Body of pancreas (tissue), 4 donors: ENCODE measurements at places on chromosomes 12 and 14. TPM values are rescaled to one million over a fixed set of nuclear protein-coding genes. Genes with fewer than 3 reads are reported as not detected.

DNA sequence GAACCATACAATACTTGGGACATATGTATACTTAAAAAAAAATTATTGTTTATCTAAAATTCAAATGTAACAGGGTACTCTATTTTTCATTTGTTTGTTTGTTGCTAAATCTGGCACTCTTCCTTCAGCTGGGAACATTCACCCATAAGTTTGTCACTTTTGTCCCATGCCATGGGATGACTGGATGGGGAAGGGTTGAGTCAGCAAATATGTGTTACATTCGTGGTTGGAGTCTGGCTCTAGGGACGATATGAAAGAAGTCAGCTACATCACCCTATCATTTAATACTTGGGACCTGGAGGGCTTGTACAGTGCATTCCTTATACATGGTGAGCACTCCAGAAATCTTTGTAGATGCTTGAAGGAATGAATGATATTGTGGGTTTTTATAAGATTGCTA, 131.3 kb downstream of the IPO8 start:
- no peak for DNase-seq
- no peak overlapping the region for H3K27ac ChIP-seq
- H3K36me3 ChIP-seq, result no peaks in the 10 kb centered on the region
- H3K4me1 ChIP-seq, result peaks cover 20% of the 10 kb centered on the region
- no peaks in the 10 kb centered on the region for H3K27me3 ChIP-seq

DNA sequence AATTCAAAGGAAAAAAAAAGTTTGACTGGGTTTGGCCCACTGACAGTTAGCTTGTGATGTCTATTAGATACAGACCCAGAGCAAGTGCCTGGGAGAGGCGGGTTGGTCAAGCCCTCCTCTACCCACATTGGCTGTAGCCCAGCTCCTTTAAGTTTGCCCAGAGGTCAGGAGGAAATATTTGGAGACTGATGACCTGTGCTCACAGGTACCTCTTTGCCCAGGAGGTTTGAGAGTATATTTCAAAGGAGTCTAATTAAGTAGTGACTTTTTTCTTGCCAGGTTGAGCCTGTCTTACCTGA, 21.8 kb upstream of the PDE1B start:
- H3K4me3 ChIP-seq, result no peak overlapping the region
- H3K4me1 ChIP-seq, result no peaks in the 10 kb centered on the region
- DNase-seq, result no peak
- no peak overlapping the region for H3K27ac ChIP-seq
- H3K27me3 ChIP-seq, result no peaks in the 10 kb centered on the region
- H3K36me3 ChIP-seq, result no peaks in the 10 kb centered on the region

DNA sequence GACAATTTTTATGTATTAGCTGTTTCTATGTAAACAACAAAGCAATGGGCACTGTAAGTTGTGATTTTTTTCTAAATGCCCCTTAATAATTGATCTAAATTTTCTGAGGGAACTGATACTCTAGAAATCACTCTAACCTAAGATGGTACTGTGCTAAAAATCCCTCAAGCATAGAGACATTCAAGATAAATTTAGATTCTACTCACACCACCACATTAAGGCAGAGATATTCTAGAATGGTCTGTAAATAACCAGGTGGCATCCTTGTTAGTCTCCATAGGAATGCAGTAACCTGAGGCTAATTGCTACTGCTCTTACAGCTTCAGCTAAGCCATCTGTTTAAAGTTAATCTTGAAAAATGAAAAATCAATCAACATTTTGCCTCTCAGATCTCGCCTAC, 87.3 kb downstream of the SLC41A2 start:
- H3K36me3 ChIP-seq, result no peaks in the 10 kb centered on the region
- no peak overlapping the region for H3K4me3 ChIP-seq
- H3K27me3 ChIP-seq, result no peaks in the 10 kb centered on the region
- no peak for DNase-seq

DNA sequence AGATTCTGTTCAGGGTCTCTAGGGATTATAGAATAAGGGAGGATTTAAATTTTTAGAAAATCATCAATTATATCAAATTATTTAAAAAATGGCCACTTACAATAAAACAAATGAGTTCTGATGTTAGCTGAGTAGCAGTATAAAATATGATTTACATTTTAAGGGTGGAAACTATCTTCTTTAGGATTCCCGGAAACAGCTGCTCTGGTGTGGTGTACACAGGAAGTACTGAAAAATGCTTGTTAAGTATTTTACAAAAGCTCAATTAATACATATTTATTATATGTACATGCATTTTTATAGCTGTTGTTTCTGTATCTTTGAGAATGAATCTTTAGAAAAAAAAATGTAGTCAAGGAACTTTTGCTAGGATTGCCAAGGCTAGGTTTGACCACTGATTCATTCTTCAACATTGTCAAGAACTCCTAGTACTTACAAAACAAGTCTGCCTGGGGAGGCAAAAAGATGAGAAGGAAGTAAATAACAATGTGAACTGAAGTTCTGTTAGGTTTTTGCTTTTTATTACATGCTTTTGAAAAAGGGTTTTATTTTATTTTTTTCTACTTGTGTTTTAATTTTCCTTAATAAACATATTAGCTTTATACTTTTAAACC, 48.0 kb downstream of the ARF6 start:
- no peaks in the 10 kb centered on the region for H3K36me3 ChIP-seq
- H3K27ac ChIP-seq, result peak overlapping the region; percentile 26
- no peak for DNase-seq
- peaks cover 6% of the 10 kb centered on the region for H3K4me1 ChIP-seq
- H3K27me3 ChIP-seq, result no peaks in the 10 kb centered on the region

GRCh38 chr12:74751441-74751840, 213.8 kb downstream of the ATXN7L3B start:
- no peaks in the 10 kb centered on the region for H3K27me3 ChIP-seq
- H3K4me1 ChIP-seq, result no peaks in the 10 kb centered on the region
- H3K36me3 ChIP-seq, result no peaks in the 10 kb centered on the region
- H3K4me3 ChIP-seq, result no peak overlapping the region

DNA sequence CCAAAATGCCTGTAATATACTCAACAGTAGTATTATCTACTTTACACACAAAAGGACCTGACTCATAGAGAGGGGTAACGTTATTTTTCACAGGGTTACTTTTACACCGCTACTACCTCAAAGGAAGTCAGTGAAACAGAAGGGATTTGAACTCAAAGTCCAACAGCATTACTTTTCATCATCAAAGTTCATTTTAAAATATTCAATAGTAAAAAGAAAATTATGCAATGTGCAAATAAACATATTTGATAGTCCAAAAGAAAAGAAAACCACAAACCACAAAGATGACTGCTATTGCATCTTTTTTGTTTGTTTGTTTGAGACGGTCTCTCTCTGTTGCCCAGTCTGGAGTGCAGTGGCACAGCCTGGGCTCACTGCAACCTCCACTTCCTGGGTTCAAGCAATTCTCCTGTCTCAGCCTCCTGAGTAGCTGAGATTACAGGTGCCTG, 15.5 kb downstream of the KIF21A start:
- DNase-seq, result no peak
- H3K4me3 ChIP-seq, result no peak overlapping the region
- no peaks in the 10 kb centered on the region for H3K27me3 ChIP-seq
- no peak overlapping the region for H3K27ac ChIP-seq
- no peaks in the 10 kb centered on the region for H3K36me3 ChIP-seq
- H3K4me1 ChIP-seq, result peaks cover 9% of the 10 kb centered on the region

- H3K4me3 ChIP-seq, result no peak overlapping the region
- no peaks in the 10 kb centered on the region for H3K27me3 ChIP-seq
- H3K4me1 ChIP-seq, result peaks cover 12% of the 10 kb centered on the region
- H3K36me3 ChIP-seq, result no peaks in the 10 kb centered on the region
- peak; percentile 75 for DNase-seq
Observed at GRCh38 chr12:2783936-2784600, 10.7 kb upstream of the FKBP4 start.

GRCh38 chr12:102249079-102249841, 51.6 kb upstream of the PMCH start:
- no peak overlapping the region for H3K27ac ChIP-seq
- DNase-seq, result no peak
- H3K4me3 ChIP-seq, result no peak overlapping the region
- H3K27me3 ChIP-seq, result no peaks in the 10 kb centered on the region

DNA sequence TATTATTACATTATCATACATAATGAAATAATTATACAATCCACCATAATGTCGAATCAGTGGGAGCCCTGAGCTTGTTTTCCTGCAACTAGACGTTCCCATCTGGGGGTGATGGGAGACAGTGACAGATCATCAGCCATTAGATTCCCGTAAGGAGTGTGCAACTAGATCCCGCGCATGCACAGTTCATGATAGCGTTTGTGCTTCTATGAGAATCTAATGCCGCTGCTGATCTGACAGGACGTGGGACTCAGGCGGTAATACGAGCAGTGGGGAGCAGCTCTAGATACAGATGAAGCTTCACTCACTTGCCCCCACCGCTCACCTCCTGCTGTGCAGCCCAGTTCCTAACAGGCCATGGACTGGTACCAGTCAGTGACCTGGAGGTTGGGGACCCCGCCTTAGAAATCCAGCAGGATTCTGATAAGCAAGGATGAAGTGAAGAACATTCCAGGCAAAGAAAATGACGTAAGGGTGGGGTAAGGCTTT, 204.6 kb downstream of the ETV6 start:
- H3K4me1 ChIP-seq, result no peaks in the 10 kb centered on the region
- no peak for DNase-seq
- H3K27me3 ChIP-seq, result no peaks in the 10 kb centered on the region

DNA sequence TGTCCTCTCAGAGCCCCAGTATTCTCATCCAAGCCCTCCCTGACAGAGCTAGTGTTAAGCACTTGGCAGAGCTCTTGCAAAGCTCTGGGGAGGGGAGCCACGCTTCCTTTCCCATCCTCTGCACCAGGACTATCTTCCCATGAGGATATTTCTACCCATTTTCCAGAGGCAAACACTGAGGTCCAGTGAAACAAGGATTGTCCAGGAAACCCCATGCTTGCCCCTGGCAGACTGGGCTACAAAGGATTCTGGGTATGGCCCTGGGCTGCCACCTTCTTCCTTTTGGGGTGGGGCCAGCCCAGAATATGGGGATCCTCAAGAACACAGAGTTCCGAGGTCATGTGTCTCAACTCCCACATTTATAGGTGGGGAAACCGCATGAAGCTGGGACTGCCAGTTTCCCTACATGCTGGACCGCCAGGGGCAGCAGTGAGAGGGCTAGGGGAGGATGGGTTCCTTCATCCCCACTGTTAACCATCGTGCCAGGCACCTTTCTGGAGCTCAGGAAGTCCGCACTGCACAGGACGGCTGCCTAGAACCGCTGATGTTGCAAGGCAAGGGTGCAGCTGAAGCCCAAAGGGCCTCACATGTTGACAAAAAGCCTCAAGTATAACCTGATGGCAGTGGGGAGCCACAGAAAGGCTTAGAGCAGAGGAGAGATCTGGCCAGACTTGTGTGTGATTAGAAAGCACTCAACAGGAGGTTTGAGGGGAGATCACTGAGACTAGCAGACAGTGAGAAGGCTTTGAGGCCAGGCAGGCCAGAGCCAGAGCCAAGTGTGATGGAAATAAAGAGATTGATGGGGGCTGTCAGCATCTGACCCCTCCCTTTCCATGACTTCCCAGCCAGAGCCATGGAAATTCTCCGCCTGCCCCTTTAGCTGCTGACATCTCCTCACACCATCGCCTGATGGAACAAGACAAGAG, 5.5 kb upstream of the CCDC85C start:
- peak; percentile 71 for DNase-seq
- no peaks in the 10 kb centered on the region for H3K36me3 ChIP-seq
- H3K27me3 ChIP-seq, result no peaks in the 10 kb centered on the region

DNA sequence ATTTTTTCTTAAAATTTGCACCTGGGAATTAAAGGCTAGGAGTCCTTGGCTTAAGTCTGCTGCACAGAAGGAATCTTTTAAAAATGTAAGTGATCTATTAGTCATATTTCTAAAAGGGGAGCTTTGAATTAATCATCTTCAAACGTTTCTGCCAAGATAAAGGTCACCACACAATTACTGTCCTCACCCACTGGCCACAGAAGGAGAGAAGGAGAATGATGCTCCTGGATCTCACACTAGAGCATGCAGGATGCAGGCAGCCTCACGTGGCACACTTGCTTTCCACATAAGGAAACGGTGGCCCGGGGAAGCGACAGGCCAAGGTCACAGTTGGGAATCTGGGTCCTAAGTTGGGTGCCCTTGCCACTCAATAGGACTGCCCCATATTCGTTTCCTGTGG, 16.9 kb downstream of the PLEKHG7 start:
- no peak overlapping the region for H3K27ac ChIP-seq
- no peaks in the 10 kb centered on the region for H3K4me1 ChIP-seq
- no peak overlapping the region for H3K4me3 ChIP-seq
- H3K36me3 ChIP-seq, result no peaks in the 10 kb centered on the region

DNA sequence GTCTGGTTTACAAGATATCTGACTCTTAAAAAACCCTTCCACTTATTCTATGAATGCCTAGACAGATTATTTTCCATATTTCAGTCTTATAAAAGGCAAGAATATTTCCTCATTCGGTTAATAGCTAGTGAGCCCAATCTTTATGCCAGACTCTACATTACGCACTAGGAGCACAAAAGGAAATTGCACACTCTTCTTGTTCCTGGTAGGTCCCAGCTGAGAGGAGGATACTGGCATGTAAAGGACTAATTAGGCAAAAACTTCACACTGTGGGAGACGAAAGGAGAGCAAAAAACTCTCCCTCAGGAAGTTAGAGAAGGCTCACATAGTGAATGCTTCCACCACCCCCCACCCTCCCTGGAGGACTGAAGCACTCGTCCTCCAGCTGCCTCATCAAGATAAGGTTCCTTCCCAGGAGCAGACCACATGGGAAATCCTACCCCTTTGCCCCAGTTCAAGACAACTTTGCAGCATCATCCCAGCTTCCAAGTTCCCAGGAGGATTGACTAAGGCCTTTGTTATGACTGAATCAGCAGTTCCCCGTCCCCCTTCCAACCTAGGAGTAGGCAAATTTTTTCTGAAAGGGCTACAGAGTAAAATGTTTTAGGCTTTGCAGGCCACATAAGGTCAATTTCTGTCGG, 14.5 kb downstream of the CAPZA3 start:
- H3K36me3 ChIP-seq, result no peaks in the 10 kb centered on the region
- H3K4me1 ChIP-seq, result no peaks in the 10 kb centered on the region
- no peaks in the 10 kb centered on the region for H3K27me3 ChIP-seq
- no peak overlapping the region for H3K27ac ChIP-seq
- no peak for DNase-seq

Gene RDH5
- 4.2 TPM for total RNA-seq

Gene SPATS2
- 17.5 TPM for total RNA-seq

Gene ARHGAP9
- not detected for total RNA-seq

Gene TOMM20L
- total RNA-seq, result 19.7 TPM

Gene ANO6
- total RNA-seq, result 24.4 TPM

Gene SLC2A13
- total RNA-seq, result 21.0 TPM
